ENCODE measurements at places on chromosomes 1 and 21.

DNA sequence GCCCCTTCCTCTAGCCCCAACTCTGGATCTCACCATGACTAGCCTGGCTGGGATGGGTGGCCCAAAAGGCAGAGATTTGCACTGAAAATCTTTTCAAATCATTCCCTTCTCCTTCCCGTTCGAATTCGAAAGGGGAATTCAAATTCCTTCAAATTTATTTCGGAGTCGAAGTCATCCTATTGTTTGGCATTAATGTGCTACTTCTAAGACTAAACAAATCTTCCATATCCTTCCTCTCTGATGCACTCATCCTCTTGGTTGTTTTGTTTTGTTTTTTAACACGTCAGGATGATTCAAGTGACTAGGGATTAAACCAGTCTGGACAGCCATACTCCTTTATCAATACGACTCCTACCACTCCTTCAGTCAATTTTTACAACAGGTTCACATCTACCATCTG lies 95.5 kb upstream of the SGIP1 start:
- no peak for DNase-seq

DNA sequence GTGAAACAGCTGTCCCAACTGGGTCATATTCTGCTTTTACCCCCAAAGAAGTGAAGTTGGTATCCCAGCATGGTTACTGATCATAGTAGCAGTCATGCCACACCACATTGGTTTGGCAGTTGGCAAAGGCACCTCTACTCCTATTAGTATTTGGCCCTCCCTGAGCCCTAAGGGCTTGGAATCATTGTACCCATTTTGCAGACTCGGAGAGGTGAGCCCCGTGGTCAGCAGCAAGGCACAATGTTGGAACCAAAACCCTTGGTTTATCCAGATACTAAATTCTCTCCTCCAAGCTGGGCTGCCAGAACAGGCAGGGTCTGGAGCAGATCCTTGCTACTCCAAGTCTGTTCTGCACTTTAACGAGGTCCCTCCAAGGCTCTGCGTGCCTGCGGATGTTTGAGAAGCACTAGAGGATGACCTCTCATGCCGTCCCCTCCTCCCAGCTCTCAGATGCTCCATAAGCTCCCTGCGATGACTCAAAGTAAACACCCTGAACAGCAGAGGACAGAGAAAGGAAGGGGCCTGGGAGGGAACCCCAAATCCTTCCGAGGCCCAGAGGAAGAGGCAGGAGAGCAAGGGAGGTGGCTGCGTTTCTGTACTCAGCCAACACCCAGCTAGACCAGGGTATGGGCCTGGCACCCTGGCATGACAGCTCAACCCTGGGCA lies 89.3 kb downstream of the PAX7 start:
- no peak for DNase-seq

DNA sequence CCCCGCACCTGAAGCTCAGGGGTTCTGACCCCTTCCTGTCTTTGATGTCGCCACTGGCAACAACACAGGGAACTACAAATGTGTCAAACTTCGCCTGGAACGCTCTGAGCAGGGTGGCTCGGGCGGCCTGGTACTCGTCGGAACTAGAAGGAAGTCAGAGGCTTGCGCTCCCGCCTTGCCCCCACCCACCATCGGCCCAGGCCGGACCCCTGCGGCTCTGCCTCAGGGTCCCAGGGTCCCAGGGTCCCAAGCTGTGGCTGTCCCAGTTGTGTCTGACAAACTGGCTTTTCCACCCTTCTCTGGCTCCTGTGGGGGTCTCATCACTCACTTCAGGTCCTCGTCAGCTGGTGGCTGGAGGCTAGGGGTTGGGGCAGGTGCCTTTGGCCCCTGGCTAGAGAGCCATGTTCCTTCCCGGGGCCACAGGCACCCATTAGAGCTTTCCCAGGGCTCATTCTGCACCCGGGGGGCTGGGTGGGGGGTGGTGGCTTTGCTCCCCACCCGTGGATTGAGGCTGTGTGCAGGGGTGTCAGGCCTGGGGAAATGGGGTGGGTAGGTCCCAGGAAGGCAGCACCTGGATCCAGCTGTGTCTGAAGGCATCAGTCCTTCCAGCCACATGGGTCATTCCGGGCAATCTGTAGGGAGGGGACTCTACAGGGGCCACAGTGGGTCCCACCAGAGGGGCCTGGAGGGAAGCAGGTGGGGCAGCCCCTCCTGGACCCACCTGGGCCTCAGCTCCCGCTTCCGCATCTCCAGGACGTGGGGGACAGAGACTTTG lies 8.0 kb upstream of the TMEM52 start:
- no peak for DNase-seq

GRCh38 chr1:9068981-9069325 lies 482 bp downstream of the SLC2A5 start:
- DNase-seq = no peak

DNA sequence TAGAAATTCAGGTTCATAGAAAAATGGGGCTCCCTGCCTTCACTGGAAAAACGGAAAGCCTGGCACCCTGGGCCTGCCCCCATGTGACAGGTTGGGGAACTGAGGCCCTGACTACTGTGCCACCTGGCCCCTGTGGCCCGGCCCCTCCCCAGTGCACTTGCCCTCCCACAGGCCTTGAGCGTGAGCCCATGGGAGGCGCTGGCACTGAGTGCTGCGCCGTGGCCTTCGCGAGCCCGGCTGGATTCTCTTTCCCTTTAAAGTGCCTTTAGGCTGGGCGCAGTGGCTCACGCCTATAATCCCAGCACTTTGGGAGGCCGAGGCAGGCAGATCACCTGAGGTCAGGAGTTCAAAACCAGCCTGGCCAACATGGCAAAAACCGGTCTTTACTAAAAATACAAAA lies 45.7 kb downstream of the SLC37A1 start:
- no peak for DNase-seq

GRCh38 chr1:15950302-15950701 lies 25.6 kb downstream of the ZBTB17 start:
- no peak for DNase-seq

GRCh38 chr1:192978195-192978710 lies 80.9 kb downstream of the UCHL5 start:
- DNase-seq = no peak

DNA sequence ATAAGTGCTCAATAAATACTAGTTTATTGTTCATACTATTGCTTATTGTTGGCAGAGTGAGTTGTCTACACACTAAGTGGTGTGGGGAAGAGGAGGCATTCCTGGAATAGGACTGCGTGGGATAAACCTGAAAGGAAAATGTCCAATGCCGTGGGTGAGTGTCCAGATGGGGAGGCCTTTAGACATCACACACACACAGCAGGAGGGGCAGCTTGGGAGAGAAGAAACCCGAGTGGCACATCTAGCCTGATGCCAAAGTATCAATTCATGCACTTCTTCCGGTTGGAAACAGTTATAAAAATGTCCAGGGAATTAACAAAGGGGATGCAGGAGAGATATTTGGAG lies 27.3 kb downstream of the CCN1 start:
- DNase-seq = peak; percentile 49

GRCh38 chr1:214683621-214684020 lies 80.6 kb downstream of the CENPF start:
- DNase-seq = peak; percentile 82

DNA sequence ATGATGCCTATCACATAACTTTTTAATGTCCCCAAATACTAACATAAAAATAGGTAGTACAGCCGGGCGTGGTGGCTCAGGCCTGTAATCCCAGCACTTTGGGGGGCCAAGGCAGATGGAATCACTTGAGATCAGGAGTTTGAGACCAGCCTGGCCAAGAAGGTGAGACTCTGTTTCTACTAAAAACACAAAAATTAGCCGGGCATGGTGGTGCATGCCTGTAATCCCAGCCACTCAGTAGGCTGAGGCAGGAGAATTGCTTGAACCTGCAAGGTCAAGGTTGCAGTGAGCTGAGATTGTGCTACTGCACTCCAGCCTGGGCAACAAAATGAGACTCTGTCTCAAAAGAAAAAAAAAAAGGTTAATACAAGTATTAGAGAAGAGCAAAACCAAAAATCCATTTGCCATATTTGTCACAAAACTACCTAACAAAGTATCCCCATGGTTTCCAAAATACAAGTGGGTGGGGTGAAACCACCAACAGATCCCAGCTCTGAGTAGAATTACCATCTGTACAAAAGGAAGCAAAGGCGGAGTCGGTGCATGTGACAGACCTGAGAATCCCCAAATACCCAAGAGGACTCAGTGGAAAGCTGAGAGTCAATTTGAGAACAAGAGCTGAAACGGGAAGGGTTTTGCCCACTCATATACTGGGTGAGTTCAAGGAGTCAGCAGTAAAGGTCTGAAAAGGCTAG lies 113.2 kb downstream of the TOMM20 start:
- DNase-seq = no peak

GRCh38 chr1:147247656-147248238 lies 5.3 kb downstream of the CHD1L start:
- DNase-seq = no peak

DNA sequence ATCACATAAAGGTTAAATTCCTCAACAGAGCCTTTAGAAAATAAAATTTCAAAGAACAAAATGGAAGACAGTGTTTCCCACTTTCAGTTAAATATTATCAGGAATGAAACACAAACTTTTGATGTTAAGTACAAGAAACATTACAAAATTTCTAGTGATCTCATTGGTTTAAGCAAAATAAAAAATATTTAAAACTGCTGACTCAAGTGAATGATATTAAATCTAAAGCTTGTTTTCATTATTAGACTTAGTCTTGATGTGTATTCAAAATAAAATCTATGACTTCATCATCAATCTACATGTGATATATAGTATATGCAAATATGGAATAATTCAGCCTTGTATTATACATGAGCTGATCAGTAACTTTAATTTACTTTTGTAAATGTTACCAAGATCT lies 584.9 kb downstream of the PTBP2 start:
- DNase-seq = no peak

DNA sequence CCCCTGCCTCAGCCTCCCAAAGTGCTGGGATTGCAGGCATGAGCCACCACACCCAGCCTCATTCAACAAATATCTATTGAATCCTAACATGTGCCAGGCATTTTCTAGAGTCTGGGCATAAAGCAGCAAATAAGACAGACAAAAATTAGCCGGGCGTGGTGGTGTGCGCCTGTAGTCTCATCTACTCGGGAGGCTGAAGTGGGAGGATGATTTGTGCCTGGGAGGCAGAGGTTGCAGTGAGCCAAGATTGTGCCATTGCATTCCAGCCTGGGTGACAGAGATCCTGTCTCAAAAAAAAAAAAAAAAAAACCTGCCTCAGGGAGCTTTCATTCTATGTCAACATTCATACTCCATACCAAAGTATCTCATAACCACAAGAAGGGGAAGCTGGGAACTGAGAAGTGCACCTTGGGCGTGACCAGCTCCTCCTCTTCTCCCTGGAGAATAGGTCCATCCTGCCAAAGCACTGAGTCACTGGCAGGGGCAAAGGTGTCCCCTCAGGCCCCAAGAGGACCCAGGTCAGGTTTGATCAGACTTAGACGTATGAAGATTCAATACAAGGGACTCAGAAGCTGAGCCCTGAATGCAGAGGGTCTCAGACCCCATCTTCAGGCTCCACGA lies 36.8 kb upstream of the PPP1R15B start:
- no peak for DNase-seq

DNA sequence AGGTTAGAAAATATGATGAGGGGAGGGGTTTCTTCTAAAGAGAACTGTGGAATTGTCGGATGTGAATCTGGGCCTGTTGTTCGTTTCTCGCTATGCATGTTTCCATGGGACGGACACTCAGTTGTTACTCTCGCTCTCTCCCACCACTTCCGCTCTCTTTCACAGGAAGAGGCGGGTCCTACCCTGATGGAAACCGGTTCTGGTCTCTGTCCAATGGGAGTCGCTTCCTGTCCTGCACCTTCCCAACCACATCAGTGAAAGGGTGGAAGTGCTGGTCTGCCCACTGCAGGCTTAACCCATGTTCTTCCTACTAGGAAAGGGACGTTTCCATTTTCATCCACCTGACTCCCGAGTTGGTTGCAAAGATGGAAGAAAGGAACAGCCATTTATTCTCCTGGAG lies 119.4 kb downstream of the KCNJ15 start:
- DNase-seq = no peak

- DNase-seq = no peak
Observed at GRCh38 chr1:53822931-53823330, 15.2 kb downstream of the NDC1 start.

DNA sequence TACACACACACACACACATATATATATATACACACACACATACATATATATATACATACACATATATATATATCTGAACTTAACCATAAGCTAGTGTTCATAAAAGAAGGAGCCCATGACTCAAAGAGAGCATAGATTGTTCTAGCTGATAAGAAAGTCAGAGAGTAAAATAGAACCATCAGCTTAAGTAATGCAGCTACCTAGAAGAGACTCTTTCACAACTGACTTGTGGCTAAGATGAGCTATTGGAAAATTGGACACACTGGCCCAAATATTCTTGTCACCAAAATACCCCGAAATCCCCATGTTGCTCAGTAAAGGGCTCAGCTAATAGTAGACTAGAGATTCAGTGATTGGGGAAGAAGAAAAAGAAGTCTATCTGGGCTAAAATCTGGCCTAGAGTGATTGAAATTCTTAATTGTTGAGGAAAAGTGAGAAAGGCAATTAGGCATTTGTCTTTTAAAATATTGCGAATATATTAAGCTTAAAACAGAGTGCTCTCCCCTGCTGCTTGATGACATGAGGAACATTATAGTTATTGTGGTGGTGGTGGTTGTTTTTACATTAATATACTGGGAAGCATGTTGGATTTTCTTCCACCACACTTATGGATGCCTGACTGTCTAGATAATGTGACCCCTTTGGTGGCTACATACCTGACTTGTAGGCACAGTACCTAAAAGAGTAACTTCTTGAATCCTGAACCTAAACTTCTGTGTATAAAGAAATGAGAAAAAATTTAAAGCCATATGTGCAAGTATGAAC lies 6.3 kb downstream of the SLAMF1 start:
- DNase-seq = no peak

GRCh38 chr1:236522937-236523703 lies 662 bp upstream of the LGALS8 start:
- DNase-seq = peak; percentile 73

GRCh38 chr1:87201768-87202167 lies 126.9 kb upstream of the LMO4 start:
- no peak for DNase-seq

- peak; percentile 33 for DNase-seq
Observed at GRCh38 chr1:85884372-85885035, 176.3 kb upstream of the ZNHIT6 start.

DNA sequence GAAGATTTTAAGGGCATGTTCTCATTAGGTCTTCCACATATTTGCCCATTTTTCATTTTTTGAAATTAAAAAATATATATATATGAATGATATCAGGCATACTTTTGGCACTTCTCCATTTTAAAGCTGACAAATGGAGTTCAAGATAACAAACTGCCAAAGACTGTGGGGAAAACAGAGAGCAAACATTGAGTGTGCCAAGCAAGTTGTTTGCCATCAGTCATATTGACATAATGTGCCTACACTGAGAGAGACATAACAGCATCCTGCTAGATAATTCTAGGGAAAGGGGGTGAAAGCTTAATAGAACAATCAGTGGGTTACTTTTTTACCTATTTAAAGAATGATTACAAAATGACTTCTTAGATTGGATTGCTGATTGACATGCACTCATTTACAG lies 529.4 kb upstream of the CXADR start:
- DNase-seq = no peak

Data from endodermal cell (in vitro differentiated cells).